ENCODE measurements at places on chromosomes 3 and 15. TPM values are rescaled to one million over a fixed set of nuclear protein-coding genes. Genes with fewer than 3 reads are reported as not detected.

Gene WDR49
- 0.31 TPM for total RNA-seq

Gene C3orf49
- not detected for total RNA-seq

Gene PLCB2
- total RNA-seq: 90.4 TPM

Gene TICRR
- total RNA-seq: 18.5 TPM

Gene ONECUT1
- not detected for total RNA-seq

Gene EPHB1
- 0.43 TPM for total RNA-seq

Gene CHRD
- 0.19 TPM for total RNA-seq

Gene GOLGA8A
- 180 TPM for total RNA-seq

Gene KY
- not detected for total RNA-seq

Gene NR2E3
- not detected for total RNA-seq

Gene ZNF860
- total RNA-seq: not detected

Gene ACY1
- total RNA-seq: 42.4 TPM

Gene TEX264
- 37.8 TPM for total RNA-seq

Gene RHOA
- total RNA-seq: 468 TPM

Gene GPR27
- 2.5 TPM for total RNA-seq

DNA sequence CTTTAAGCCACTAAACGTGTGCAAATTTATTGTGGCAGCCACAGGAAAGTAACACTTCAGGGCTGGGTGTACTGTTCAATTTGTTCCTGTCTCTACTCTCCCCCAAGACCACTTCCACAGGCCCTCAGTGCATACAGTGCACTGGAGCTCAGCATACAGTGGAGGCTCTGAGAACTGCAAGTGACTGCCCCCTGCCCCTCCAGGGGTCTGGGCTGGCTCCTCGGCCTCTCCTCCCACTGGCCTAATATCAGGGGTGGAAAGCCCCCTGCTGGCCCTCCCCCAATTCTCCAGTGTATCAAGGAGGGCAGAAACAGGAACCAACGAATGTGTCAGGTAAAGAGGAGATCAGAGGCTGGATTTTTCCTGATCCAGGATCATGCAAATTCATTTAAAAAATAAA, 19.9 kb upstream of the HEG1 start:
- DNase-seq: no peak

DNA sequence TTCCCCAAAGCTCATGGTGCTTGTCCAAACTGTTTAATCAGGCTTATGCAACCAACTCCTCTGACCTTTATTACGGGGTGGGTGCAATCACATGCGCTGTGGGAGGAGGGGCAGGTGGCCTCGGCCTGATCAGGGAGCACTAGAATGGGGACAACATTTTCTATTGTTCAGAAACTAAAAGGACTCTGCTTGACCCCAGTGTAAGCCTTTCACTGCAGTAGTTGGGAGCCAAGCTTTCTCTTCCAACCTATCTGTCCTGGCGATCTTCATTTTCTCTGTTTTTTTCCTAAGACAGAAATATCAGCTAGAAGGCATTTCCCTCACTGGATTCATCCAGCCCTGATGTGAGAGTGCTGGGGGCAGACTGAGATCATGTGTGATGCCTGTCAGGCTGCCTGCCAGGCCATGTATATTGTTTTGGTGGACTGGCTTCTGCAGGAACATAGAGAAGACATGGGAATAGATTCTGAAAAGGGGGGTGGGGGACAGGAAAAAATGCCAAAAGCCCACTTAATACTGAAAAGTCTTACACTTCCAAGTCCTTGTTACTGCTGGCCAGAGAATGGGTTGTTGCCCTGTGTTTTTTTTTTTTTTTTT, 627.0 kb upstream of the TBL1XR1 start:
- DNase-seq: no peak

DNA sequence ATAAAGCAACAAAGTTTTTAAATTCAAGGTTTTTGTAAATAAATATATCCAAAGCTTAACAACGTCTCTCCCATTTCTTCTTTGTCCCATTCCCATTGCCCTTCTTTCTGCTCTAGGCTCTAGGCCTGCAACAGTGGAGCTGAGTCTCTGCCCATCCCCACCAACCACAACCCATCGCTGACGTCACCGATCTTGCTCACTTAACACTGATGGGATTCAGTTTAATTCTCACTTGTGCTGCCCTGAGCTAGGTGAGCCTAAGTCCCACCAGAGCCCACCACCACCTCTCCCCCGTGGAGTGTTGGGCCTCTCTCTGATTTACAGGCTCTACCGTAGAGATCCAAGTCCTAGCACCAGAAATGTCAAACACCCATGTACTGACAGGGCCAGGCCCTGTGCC, 61.3 kb upstream of the RAB6B start:
- DNase-seq: no peak

DNA sequence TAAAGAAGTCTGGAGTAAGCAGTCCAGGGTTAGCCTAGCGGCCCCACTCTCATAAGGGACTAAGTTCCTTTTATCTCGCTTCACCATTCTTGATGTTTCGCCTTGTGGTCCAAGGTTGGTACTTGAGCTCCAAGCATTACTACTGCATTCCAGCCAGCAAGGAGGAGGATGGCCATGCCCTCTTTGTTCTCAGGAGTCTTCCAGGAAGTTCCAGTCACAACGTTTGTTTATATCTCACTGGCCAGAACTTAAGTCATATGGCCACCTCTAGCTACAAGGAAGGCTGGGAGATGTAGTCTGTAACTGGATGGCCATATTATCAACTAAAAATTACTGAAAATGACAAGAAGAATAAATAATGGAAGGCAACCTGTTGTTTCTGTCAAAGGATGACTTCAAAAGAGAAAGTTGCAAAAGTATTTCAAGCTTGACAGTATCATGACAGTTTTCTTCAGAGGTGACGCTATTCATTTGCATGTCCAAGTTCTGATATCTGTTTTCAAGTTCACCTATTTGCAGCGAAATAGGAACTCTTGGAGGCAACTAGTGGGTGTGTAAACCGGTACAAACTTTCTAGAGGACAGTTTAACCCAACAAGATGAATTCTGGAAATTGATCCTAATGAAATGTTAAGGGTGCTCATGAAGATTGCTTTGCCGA, 118.6 kb downstream of the PGPEP1L start:
- no peak for DNase-seq

DNA sequence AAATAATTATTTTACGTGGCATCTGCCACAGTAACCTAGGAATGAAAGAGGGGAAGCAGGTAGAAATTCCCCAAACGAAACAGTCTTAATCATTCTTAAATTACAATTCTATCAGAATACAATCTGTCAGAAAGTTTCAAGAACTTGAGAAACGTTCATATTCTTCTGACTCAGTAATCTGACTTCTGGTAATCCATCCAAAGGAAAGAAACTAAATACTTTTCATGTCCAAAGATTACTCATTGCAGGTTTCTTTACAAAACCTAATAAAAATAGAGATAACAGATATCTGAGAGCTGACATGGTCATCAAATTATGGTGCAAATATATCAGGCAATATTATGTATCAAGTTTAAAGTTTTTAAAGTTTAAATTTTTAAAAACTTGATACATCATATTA, 109.4 kb downstream of the DLG1 start:
- DNase-seq: no peak

DNA sequence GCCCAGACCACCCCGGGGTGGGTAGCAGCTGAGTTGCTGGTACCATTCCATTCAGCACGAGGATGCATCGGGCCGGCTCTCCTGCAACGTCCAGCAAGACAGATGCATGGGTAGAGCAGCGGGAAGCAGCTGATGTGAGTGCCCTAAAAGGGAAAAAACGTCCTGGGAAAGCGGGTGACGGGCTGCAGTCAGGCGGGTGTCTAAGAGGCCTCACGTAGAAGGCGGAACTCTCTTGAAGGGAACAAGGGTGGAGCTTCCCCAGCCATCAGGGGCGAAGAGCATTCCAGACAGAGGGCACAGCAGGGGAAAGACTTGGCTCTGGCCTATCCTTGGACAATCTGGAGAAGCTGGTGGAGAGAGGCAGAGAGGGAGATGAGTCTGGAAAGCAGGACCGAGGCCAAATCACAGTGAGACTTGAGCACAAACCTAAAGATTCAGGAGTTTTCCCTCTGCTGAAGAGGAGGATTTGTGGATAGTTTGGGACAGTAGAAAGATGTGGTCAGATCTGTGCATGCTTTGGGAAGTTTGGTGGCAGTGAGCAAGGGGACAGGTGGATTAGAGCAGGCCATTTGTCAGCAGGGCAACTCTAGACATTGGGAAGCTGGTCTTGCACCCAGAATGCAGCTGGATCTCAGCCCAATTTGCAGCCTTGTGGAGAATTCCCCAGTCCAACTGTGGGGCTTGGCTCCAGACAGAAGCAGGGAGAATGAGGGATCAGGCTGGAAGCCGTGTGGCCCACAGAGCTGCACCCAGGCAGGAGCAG, 70.7 kb downstream of the SEMA5B start:
- no peak for DNase-seq

DNA sequence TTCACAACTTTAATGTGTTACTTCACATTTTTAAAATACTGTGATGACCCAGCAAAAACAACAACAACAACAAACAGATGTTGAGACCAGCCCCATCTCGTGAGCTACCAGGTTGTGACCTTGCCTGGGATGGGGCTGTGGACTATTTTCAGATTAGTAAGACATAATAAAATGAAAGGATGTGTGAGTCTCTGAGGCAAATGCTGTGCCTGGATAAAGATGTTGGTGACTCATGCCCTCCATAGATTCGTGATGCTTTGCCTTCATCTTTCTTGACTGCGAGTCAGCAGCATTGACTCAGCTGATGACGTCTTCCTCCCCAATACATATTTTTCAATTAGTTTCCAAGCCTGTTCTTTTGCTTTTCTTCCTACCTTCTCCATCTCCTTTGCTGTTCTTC, 453.0 kb upstream of the CFAP20DC start:
- peak; percentile 34 for DNase-seq

GRCh38 chr15:71545223-71545760, 265.1 kb upstream of the NR2E3 start:
- DNase-seq: no peak

- DNase-seq: no peak
Observed at GRCh38 chr15:85837011-85837433, 42.3 kb upstream of the KLHL25 start.

DNA sequence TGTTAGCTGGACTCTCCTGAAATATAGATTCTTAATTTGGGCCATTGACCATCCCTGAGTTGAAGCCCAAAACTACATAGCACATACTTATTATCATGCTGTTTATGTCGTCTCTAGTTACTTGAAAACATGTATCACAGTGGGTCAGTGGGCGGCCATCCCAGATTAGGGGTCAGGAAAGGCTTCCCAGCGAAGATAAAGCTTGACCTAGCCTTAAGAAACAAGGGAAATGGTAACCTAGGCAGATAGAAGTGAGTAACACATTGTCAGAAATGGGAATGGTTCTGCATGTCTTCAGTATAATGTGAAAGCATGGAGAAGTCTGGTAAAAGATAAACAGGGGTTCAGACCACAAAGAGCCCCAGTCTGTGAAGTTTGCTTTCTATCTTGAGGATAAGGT, 124.7 kb downstream of the C3orf70 start:
- DNase-seq: no peak

DNA sequence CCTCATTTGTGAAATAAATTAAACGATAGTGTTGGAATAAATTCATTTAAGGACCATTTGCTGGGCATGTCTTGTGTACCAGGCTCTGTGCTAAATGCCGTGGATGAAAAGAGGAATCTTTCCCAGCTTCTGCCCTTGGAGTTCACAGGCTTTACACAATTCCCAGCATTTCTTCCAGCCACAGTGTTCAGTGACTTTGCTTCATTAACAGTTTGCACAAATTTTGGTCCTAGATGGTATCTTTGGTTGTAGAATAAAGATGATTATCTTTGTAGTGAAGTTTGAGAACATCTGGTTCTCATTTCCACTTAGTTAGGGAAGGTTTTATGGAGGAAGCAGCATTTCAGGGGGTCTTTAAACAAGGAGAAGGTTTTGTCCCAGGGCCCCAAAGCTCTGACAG, 100.1 kb downstream of the LRTM1 start:
- DNase-seq: no peak

- no peak for DNase-seq
Observed at GRCh38 chr3:63861306-63861705, 2.3 kb downstream of the THOC7 start.

DNA sequence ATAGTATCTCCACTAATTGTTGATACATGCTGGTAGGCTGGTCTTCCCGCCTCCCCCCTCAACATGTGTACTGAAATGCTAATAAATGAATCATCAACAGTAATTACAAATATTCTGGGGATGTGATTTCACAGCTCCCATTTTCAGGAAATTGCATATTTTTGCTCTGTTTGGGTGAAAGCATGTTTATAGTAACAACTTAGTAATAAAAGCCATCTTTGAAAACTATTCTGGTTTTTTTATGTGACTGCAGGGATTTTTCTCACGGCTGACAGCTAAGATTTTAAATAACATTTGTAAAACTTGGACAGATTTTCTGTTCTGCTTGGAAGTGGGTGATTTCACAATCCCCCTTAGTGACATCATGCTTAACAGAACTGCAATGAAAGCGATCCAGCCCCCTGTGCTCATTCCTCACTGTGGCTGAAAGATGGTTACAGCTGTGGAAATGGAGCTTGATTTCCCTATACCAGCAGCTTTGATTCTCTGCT, 25.6 kb upstream of the FAM174B start:
- DNase-seq: no peak

DNA sequence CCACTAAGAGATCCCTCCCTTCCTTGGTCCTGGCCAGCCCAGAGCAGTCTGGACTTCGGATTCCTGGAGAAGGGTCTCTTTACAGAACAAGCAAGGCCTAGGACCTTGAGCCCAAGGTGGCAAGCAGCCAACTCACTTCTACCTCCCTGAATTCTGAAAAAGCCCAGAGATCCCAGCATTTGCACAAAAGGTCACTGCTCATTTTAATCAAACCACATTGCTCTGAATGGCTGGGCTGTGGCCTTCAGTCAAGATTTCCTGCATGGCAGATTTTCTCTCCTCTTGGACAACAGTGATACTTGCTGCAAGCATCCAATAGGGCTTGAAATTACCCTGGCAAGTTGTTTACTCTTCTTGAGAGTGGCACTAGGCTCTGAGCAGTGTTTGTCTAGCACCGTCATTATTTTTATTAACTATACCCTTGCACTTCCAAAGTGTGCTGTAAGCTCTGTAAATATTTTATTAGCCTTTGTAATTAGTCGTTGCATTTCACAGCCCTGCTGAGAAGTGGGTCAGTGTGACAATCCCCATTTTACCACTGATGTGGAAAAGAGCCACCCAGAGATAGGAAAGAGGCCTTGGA, 274.7 kb upstream of the CTNNB1 start:
- no peak for DNase-seq

GRCh38 chr15:72397796-72398588, at the start of gene TMEM202:
Gene TMEM202, plus strand, starts transcription at chr15:72398305. Its CDS starts 22 bp downstream, at chr15:72398327.
- no peak for DNase-seq

- DNase-seq: peak; percentile 97
Observed at GRCh38 chr3:57692396-57693147, at the start of gene DENND6A. Gene DENND6A, minus strand, starts transcription at chr3:57693077. Its CDS starts 59 bp downstream, at chr3:57693018.

DNA sequence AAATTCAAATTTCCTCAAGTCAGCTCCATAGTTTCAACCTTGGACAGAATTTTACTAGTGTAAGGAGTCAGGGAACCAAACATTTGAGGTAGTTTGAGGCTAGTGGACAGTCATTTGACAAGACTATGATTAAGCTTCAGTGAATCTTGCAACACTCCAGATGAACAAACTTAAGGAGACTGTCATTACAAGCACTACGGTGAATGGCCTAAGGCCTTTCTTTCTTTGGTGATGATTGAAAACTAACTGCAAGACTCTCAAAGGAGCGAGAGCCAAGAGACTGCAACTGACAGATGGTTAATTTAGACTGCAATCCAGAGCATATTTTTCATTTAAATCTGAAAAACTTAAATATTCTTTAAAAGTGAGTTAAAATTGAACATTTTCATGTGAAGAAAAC, 272.3 kb upstream of the NECTIN3 start:
- no peak for DNase-seq

- DNase-seq: no peak
Observed at GRCh38 chr3:130758624-130759369, 12.2 kb upstream of the PIK3R4 start.

Measured in activated T-cell treated with anti-CD3 and anti-CD28 coated beads, Interleukin-2, amount 50 U/mL, for 72 hours (primary cell).